Hematopoietic multipotent progenitor cell treated with erythropoietin and hydrocortisone succinate and interleukin-3 and kit ligand, for 15 days (in vitro differentiated cells): ENCODE measurements at places on chromosomes 1 and 21.

DNA sequence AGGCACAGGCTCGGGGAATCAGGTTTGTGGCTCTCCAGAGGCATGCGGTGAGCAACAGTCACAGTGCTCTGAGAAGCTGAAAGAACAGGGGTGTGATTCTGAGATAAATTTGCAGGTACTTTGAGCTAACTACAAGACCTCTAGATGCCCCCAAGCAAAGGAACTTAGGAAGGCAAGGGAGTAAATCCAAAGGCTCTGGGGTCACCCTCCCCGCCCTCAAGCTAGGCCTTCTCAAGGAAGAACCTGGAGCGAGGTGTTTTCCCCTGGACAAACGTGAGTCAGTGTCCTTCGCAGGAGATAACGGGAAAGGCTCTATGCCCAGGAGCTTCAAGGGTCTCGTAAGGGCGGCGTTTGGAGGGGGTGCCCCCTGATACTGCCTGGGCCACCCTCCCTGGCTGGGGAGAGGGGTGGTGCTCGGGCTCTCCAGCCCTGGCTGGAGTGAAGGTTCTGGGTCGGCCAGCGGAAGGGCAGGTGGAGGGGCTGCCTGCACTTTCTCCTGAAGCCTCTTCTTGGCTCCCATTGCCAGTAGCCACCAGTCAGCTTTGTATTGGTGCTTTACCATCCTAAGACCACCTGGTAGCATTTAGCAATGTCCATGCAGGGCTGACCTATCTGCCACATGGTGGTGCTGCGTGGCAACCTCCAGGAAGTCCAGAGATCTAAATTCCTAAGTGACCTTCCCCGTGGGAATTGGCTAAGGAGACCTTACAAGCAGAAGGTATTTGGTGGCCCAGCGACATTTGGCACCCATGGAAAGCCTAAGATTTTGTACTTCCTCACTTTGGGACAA is 44.0 kb downstream of the GPR161 start:
- no peak for DNase-seq

DNA sequence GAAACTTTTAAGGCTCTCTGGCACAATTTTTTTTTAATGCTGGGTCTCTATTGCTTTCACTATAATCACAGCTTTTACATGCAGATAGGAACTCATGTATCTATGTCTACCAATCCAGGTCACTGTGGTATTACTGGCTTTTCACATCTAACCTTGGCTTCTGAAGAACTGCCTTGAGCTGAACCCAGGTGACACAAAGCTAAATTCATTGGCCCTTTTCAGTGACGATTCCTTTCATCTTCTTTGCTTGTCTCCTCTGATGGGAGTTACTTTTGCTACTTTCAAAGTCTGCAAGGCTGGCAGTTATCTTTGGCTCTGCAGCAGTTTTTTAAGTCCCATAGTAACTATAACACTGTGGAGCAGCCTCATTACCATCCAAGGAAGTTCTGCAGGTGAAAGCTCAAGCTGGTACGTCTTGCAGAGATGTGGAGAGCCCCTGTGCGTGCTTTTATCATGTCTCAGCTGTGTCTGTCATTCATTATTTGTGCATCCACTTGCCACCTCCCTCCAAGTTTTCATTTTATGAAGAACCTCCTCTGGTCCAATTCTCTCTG is 364.3 kb downstream of the VAV3 start:
- no peak for DNase-seq

DNA sequence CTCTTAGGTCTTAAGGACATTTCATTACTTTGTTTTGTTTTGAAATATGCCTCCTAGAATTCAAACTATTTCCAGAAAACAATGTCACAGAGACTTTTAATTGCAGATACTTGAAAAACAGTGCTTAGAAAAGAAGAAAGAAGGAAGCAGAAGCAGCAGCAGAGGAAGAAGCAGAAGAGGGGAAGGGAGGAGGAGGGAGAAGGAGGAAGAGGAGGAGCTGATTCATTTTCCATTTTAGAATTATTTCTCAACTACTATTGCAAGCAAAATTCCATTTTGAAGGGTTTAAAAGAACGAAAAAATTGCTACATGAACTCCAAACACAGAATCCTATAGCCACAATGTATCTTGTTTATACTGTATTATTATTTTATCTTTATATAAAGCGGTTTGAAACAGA is 13.9 kb downstream of the RC3H1 start:
- no peak for DNase-seq

GRCh38 chr1:117089996-117090395 is 29.9 kb downstream of the TTF2 start:
- no peak for DNase-seq

DNA sequence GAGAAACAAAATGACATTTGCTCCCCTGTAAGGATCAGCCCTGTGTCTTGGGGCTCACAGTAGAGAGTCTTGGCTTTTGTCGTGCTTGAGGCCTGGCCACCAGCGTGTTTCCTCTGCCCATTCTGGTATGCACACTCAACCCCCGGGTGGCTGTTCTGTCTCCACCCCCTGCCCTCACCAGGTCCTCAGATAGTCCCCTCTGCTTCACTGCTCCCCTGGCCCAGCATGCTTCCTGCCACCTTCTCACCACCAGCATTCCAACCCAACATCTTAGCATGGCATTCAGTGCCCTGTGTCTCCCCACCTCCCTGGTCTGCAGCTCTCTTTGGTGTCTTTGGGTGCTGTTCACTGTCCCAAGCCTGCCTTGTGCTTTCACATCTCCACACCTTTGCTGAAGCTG is 16.2 kb downstream of the ZNF362 start:
- DNase-seq: no peak

GRCh38 chr21:33254766-33255165 is 11.4 kb upstream of the IL10RB start:
- DNase-seq: no peak

- DNase-seq: peak; percentile 34
Measured at GRCh38 chr1:109792056-109792831, 28.5 kb upstream of the EPS8L3 start.

DNA sequence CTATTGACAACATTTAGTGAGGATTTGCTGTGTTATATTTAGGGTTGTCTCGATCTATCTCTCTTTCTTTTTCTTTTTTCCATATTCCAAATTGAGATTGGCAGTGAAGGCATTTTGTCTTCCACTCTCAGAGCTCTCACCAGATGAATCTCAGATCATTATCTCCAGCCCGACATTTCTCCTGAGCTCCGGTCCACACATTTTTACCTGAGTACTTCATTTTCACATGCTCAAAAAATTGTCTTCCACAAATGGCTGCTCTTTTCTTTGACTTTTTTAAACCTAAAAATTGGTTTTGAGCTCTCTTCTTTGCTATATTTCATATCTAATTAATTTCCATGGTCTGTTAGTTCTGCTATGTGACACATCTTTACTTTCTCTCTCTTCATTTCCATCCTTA is 56.9 kb upstream of the ASB17 start:
- DNase-seq: no peak

DNA sequence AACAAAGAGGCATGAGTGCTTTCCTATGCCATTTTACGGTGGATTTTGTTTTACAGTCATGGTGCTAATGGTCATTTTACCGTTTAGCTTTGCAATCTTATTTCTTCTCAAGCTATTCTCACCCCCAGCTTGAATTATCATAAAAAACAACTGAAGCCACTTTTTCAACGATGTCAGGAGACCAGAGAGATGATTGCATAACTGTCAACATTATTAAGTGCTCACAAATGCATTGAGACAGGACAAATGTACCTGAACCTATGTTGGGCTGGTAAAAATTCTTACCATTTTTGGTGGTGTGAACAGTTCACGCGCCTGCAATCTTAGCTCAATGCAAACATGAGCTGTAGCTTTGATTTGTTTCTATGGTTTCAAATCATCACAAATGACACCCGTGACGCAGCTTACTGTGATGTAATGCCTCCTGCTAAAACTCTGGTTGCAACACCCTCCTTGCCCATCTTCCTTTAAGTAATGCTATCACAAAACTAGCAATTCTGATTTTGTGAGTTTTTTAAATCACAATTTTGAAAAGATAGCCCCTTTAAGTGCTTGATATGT is 104.4 kb downstream of the UCHL5 start:
- DNase-seq: no peak

DNA sequence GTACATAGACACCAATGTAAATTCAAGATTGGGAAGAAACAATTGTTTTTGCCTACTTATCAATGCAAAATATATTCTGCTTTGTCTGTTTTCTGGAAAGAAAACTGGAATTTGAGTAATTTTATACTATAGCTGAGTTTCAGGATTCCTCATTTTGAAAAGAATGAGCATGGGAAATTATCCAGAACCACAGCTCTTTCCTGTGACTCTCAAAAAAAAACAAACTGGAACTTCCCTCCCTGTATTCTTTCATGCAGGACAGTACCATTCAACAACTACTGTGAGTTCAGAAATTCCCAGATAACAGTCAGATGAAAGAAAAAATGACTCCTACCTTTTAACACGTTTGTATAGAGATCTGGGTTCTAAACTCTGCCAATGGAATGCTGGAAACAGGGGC is 372.4 kb downstream of the TGFB2 start:
- no peak for DNase-seq

DNA sequence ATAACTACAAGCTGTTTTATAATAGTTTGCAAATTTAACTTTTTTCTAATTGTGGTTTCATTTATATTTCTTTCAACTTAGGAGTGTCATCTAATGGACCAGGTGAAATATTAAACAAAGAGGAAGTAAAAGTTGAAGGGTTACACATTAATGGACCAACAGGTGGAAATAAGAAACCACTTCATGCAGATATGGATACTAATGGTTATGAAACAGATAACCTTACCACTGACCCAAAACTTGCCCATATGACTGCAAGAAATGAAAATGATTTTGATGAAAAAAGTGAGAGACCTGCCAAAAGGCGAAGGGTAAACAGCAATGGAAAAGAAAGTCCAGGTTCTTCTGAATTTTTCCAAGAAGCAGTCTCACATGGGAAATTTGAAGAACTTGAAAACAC is 59.7 kb downstream of the MIER1 start:
- DNase-seq: no peak

DNA sequence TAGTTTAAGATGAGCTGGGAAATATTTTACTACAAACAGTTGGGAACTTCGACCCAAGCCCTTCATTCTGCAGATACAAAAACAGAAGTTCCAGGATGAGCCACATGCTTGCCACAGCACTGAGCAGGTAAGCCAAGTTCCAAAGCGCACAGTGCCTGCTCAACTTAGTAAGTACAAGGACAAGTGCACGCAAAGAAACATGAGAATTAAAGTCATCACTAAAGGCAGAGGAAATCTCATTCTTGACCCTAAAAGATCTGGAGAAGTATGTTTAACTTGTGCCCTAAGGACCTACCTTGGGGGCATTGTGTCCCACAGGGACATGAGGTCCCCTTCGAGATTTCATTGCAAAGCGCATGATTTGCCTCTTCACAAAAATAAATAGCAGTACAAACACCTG is 1.2 kb upstream of the UBAP2L start:
- peak; percentile 25 for DNase-seq

GRCh38 chr1:84997667-84998600 is 1.0 kb upstream of the MCOLN2 start:
- DNase-seq: no peak

GRCh38 chr21:37766129-37766528 is 150.1 kb downstream of the KCNJ6 start:
- DNase-seq: no peak

- no peak for DNase-seq
Measured at GRCh38 chr1:246583448-246584185, 17.4 kb downstream of the CNST start.

- peak; percentile 47 for DNase-seq
Measured at GRCh38 chr1:119674835-119675289, 26.8 kb upstream of the ZNF697 start.

GRCh38 chr1:152110365-152110859 is 4.8 kb downstream of the TCHH start:
- no peak for DNase-seq

- DNase-seq: peak; percentile 14
Measured at GRCh38 chr1:202754293-202754692, 44.0 kb upstream of the SYT2 start.

GRCh38 chr1:32393136-32393535 is 1.1 kb downstream of the BSDC1 start:
- peak; percentile 56 for DNase-seq

GRCh38 chr1:54714881-54715492 is 674 bp upstream of the TTC4 start:
- DNase-seq: no peak

DNA sequence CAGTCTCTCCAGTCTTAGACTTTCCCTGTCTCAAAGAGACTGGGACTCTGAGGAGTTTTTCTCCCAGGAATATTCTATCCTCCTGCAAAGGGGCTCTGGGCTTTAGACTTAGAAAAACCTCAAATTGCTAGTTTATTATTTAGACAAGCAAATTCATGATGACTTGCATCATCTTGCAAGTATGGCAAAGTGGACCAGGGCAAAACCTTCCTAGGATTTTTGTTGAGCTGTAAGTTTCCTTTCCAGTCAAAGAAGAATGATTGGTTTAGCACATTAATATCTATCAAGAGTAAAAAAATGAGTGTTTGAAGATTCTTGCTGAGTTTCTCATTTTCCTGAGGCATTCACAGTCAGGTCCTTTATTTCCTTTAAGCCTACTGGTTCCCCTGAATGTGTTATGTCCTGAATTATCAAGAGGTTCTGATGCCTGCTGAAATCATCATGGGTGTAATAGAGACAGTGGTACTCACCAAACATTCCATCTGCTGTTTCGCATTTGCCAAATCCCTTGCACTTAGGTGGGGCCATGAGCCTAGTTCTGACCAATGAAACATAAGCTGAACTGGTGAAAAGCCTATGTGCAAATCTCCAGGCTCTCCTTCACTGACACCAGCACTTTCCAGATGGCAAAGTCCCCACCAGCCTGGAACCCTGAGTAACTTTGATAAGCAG is 25.2 kb upstream of the SPAG17 start:
- no peak for DNase-seq

GRCh38 chr1:197126691-197127090 is 19.8 kb downstream of the ASPM start:
- DNase-seq: no peak

DNA sequence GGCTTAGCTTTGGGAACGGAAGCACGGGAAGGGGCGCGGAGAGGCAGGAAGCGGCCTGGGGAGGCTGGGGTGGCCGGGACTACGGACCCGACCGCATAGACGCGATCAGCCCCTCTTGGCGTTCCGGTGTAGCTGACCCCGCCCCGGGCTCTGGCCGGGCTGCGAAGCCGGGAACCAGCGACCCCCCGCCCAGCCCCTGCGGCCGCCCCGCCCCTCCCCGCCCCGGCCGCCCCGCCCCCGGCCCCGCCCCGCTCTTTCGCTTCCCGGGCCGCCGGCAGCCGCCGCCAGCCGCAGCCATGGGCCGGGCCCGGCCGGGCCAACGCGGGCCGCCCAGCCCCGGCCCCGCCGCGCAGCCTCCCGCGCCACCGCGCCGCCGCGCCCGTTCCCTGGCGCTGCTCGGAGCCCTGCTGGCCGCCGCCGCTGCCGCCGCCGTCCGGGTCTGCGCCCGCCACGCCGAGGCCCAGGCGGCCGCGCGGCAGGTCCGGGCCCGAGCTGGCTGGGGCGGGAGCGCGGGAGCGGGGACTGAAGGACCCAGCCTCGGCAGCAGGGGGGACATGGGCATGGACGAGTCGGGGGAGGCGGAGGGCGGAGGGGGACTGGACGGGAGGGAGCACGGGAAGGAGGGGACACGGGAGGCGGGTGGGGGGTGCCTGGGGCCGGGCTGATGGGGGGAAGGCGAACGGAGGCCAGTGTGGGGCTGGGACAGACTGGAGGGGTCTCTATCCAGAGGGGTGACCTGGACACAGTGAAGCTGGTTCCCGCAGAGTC is at the start of gene SELENON:
Gene SELENON (plus strand): TSS at position 259 of the 768 bp plus-strand sequence. CDS start 38 bp downstream, at position 297.
- DNase-seq: peak; percentile 16
